ENCODE measurements at places on chromosomes 7 and 10. TPM values are rescaled to one million over a fixed set of nuclear protein-coding genes. Genes with fewer than 3 reads are reported as not detected.

Gene NPY4R2
- total RNA-seq: 0.17 TPM

Gene PNLIPRP3
- 0.17 TPM for total RNA-seq

Gene LRIT2
- total RNA-seq: not detected

Gene CDHR1
- total RNA-seq: not detected

Gene HABP2
- total RNA-seq: not detected

Gene FAM241B
- 0.29 TPM for total RNA-seq

Gene NEUROG3
- not detected for total RNA-seq

Gene HNRNPA2B1
- 58.2 TPM for total RNA-seq

Gene ACHE
- 2.2 TPM for total RNA-seq

Gene SPACDR
- 2.6 TPM for total RNA-seq

Gene SDHAF3
- total RNA-seq: 3.5 TPM

Gene PRR15
- total RNA-seq: not detected

Gene TLX1
- not detected for total RNA-seq

Gene NUTM2B
- 1.2 TPM for total RNA-seq

Gene LRRC4
- total RNA-seq: 0.33 TPM

Gene UCMA
- not detected for total RNA-seq

Gene SPDYE2B
- total RNA-seq: not detected

Gene FBXL13
- 0.99 TPM for total RNA-seq

Gene TFR2
- not detected for total RNA-seq

Gene GNG11
- 18.7 TPM for total RNA-seq

Gene MICALL2
- 23.6 TPM for total RNA-seq

Gene OR6B1
- total RNA-seq: not detected

Gene NODAL
- total RNA-seq: not detected

Gene ADRA2A
- total RNA-seq: not detected

Gene CPED1
- 122 TPM for total RNA-seq

Gene DRGX
- not detected for total RNA-seq

Gene CSTF2T
- total RNA-seq: 19.6 TPM

Gene TRIL
- 0.58 TPM for total RNA-seq

Gene MYL7
- total RNA-seq: not detected

Gene CCT6A
- 186 TPM for total RNA-seq

Gene SORCS1
- total RNA-seq: not detected

Gene COL28A1
- total RNA-seq: not detected

Gene ELN
- total RNA-seq: 7.8 TPM

Gene WASL
- total RNA-seq: 16.9 TPM

Gene FFAR4
- total RNA-seq: not detected

Gene SLC16A9
- 0.33 TPM for total RNA-seq

Gene PMS2
- total RNA-seq: 19.1 TPM

Gene PDE1C
- total RNA-seq: 0.50 TPM

Gene WNT8B
- total RNA-seq: not detected

Gene EPO
- not detected for total RNA-seq

Gene CUZD1
- 0.58 TPM for total RNA-seq

Gene UNCX
- not detected for total RNA-seq
